Spleen (tissue), 13 donors: ENCODE measurements at places on chromosomes 3 and 15.

GRCh38 chr15:60128710-60129109, 124.6 kb downstream of the FOXB1 start:
- H3K27me3 ChIP-seq, result no peaks in the 10 kb centered on the region
- peaks cover 15% of the 10 kb centered on the region for H3K4me1 ChIP-seq
- no peaks in the 10 kb centered on the region for H3K36me3 ChIP-seq
- no peak overlapping the region for H3K4me3 ChIP-seq
- no peak overlapping the region for H3K27ac ChIP-seq
- no peak for DNase-seq

DNA sequence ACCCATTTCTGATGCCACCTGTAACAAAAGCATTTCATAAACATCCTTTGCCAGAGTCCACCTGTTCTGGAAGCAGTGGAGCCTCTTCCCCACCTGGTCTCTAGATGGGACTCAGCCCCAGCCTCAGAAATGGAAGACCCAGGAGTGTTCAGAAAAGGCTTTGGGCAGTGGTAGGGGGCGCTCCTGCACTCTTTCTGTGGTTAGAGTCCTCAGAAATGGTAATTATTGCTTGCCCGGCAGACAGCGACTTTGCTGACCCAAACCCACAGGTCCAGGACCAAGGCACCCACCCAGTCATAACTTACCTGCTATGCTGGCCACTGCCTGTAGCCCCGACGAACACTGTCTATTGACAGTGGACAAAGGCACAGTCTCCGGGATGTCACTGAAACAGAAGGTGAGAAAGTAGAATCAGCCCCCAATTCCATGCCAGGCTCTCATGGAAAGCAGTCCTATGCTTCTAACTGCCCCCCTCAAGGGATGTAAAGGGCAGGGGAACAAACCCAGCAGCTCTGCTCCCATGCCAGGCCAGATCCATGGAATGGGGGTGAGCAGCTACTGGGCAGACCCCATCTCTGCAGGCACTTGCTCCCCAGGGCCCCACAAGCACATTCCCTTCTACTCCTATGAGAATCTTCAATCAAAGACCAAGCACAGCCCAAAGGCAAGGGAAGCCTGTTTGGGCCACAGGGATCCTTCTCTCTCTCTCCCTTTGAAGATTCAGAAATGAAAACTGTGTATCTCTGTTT, 5.1 kb downstream of the ACAA1 start:
- peaks cover 85% of the 10 kb centered on the region for H3K36me3 ChIP-seq
- H3K4me3 ChIP-seq, result no peak overlapping the region
- H3K27me3 ChIP-seq, result no peaks in the 10 kb centered on the region
- peaks cover 24% of the 10 kb centered on the region for H3K4me1 ChIP-seq

GRCh38 chr3:51391566-51392354, 675 bp downstream of the RBM15B start:
- peaks cover 93% of the 10 kb centered on the region for H3K4me1 ChIP-seq
- peak overlapping the region; percentile 64 for H3K4me3 ChIP-seq
- no peaks in the 10 kb centered on the region for H3K27me3 ChIP-seq
- peak; percentile 92 for DNase-seq

DNA sequence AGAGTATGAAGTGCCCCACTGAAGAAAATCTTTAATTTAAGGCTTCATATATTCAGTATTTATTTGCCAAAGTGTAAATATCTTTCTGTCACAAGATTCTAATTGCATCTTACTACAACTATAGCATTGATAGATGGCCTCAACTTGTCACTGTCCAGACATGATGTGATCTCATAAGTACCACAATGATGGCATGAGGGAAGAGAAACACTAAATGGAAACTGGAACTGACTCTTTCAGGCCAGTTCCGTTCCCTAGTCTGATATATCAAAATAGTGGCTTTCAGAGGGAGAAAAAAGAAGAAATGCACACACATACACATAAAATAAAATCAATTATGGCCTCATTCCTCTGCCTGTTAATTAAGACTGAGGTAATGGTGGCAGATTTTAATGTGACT, 615.7 kb downstream of the TBL1XR1 start:
- H3K4me3 ChIP-seq, result no peak overlapping the region
- no peak for DNase-seq
- H3K27ac ChIP-seq, result no peak overlapping the region
- H3K27me3 ChIP-seq, result no peaks in the 10 kb centered on the region
- no peaks in the 10 kb centered on the region for H3K36me3 ChIP-seq

DNA sequence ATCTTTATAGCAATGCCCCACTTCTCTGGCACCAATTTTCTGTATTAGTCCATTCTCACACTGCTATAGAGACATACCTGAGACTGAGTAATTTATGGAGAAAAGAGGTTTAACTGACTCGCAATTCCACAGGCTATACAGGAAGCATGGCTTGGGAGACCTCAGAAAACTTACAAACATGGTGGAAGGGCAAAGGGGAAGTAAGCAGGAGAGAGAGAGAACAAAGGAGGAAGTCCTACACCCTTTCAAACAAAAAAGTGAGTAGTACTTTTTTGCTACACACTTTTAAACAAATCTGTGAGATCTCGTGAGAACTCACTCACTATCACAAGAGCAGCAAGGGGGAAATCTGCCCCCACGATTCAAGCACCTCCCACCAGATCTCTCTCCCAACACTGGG, 67.8 kb upstream of the ZBED2 start:
- no peaks in the 10 kb centered on the region for H3K36me3 ChIP-seq
- peaks cover 14% of the 10 kb centered on the region for H3K4me1 ChIP-seq
- no peak overlapping the region for H3K27ac ChIP-seq

- H3K4me3 ChIP-seq, result no peak overlapping the region
- peaks cover 36% of the 10 kb centered on the region for H3K36me3 ChIP-seq
- no peak overlapping the region for H3K27ac ChIP-seq
- DNase-seq, result no peak
Measured at GRCh38 chr3:39415983-39416382, 9.5 kb downstream of the RPSA start.

DNA sequence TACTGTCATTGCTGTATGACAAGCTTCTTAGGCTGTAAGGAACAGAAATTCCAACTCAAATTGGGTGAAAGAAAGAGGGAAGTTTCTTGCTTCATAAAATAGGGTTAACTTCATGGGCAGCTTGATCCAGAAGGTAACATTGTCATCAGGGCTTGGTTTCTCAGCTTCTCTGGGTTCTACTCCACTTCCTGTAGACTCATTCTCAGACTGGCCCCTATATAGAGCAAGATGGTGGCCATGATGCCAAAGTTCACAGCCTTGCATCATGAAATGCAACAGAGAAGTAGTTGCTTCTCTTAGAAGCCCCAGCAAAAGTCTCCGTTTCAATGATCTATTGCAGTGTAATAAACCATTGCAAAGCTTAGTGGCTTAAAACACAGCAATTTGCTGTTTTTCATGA, 33.6 kb downstream of the TMEM40 start:
- no peaks in the 10 kb centered on the region for H3K36me3 ChIP-seq
- H3K27me3 ChIP-seq, result no peaks in the 10 kb centered on the region
- H3K4me1 ChIP-seq, result no peaks in the 10 kb centered on the region
- H3K27ac ChIP-seq, result no peak overlapping the region
- no peak overlapping the region for H3K4me3 ChIP-seq

- DNase-seq, result no peak
- H3K36me3 ChIP-seq, result no peaks in the 10 kb centered on the region
- no peaks in the 10 kb centered on the region for H3K4me1 ChIP-seq
- no peaks in the 10 kb centered on the region for H3K27me3 ChIP-seq
- H3K4me3 ChIP-seq, result no peak within 1 kb of the TSS
- H3K27ac ChIP-seq, result no peak within 1 kb of the TSS
Measured at GRCh38 chr3:94028093-94028837, at the start of gene STX19. STX19 (minus strand) TSS chr3:94028597; CDS start chr3:94015269, 13,328 bp downstream.

DNA sequence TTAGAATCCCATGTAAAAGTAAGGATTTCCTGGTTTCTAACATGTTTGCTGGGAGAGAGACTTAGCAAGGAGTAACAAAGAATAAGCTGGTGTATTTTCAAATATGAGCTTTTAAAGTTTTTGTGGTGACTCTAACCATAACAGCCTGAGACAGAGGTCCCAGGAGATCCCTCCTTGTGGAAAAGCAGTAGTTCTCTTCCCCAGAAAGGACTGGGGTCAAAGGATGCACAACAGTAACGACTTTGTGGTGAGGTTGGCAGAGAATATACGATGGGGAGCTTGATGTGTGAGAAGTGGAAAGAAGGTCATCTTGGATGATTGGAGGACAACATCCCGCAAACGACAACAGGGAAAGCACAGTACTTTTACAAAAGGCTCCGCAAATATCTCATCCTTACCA, 38.2 kb downstream of the ABHD5 start:
- no peak for DNase-seq
- no peak overlapping the region for H3K27ac ChIP-seq
- H3K27me3 ChIP-seq, result no peaks in the 10 kb centered on the region
- no peak overlapping the region for H3K4me3 ChIP-seq
- H3K36me3 ChIP-seq, result no peaks in the 10 kb centered on the region

GRCh38 chr3:183318877-183319276, 65.8 kb downstream of the B3GNT5 start:
- no peaks in the 10 kb centered on the region for H3K27me3 ChIP-seq
- H3K36me3 ChIP-seq, result peaks cover 9% of the 10 kb centered on the region
- H3K4me1 ChIP-seq, result no peaks in the 10 kb centered on the region
- no peak overlapping the region for H3K27ac ChIP-seq
- no peak overlapping the region for H3K4me3 ChIP-seq
- DNase-seq, result no peak

- H3K4me3 ChIP-seq, result no peak overlapping the region
- no peak for DNase-seq
- no peaks in the 10 kb centered on the region for H3K27me3 ChIP-seq
- no peaks in the 10 kb centered on the region for H3K4me1 ChIP-seq
Measured at GRCh38 chr3:64935971-64936370, 248.2 kb upstream of the ADAMTS9 start.

DNA sequence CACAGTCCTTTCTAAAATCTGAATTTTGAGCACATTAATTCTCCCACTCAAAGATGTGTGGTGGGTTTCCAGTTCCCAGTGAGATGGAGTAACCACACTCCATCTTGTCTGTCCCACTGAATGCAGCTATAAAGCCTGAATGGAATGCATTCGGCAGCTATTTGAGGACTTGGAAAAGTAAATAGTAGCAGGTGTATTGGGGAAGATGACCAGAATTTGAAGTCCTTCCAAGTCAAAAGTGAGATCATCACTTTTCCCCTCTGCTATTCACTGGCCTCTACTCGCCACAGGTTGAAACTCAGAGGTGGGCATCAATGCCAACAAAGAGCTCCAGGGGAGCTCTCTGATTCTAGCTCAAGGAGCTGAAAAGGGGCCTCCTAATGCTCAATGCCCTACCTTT, 8.1 kb upstream of the GNB5 start:
- no peak overlapping the region for H3K27ac ChIP-seq
- H3K36me3 ChIP-seq, result no peaks in the 10 kb centered on the region
- DNase-seq, result no peak
- H3K4me1 ChIP-seq, result no peaks in the 10 kb centered on the region

DNA sequence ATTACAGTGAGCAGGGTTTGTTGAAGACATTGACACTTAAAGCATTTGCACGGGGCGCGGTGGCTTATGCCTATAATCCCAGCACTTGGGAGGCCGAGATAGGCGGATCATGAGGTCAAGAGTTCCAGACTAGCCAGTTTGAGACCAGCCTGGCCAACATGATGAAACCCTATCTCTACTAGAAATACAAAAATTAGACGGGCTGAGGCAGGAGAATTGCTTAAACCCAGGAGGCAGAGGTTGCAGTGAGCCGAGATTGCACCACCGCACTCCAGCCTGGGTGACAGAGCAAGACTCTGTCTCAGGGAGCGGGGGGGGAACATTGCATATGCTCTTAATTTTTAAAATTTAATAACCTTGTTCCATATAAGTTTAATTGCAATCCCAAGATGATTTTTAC, 11.9 kb downstream of the STT3B start:
- H3K4me1 ChIP-seq, result peaks cover 62% of the 10 kb centered on the region
- H3K36me3 ChIP-seq, result no peaks in the 10 kb centered on the region
- H3K27me3 ChIP-seq, result no peaks in the 10 kb centered on the region
- H3K27ac ChIP-seq, result no peak overlapping the region

DNA sequence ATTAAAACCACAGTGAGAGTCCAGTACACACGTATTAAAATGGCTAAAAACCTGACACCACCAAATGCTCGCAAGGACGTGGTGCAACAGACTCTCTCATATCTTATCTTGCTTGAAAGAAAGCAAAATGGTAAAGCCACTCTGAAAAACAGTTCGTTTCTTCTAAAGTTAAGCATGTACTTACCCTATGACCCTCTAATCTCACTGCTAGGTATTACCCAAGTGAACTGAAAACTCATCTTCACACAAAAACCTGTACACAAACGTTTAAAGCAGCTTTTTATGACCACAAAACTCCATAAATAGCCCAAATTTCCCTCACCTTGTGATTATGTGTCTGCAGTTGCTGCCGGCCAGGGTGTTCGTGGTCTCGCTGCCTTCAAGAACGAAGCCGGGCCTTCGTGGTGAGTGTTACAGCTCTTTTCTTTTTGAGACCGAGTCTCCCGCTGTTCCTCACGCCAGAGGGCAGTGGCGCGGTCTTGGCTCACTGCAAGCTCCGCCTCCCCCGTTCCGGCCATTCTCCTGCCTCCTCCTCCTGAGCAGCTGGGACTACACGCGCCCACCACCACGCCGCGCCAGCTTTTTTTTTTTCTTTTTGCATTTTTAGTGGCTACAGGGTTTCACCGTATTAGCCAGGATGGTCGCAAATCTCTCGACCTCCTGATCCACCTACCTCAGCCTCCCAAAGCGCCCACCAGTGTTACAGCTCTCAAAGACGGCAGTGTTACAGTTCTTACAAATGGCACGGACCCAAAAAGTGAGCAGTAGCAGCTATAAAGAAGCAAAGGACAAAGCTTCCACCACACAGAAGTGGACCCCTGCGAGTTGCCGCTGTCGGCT, 165.4 kb downstream of the TJP1 start:
- H3K4me3 ChIP-seq, result no peak overlapping the region
- H3K27ac ChIP-seq, result no peak overlapping the region
- H3K4me1 ChIP-seq, result no peaks in the 10 kb centered on the region
- DNase-seq, result no peak
- no peaks in the 10 kb centered on the region for H3K27me3 ChIP-seq

DNA sequence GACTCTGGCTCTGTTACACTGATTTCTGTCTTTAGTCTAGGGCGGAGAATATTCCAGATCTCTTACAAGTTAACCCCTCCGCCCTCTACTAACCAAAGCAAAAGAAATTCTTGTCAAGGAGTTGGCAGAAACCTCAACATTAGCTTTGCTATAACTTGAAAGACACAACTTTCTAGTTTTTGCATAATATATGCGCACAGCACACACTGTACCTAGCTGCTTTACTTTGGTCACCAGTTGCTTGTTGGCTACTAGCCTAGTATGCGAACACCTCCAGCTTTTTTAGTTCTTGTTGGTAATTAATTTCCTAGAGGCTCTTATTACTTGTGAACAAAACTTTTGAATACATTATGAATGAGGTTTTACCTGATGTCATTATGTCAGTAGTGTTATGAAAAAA, 348.8 kb upstream of the C2CD4B start:
- H3K36me3 ChIP-seq, result no peaks in the 10 kb centered on the region
- DNase-seq, result no peak
- no peak overlapping the region for H3K27ac ChIP-seq
- no peaks in the 10 kb centered on the region for H3K4me1 ChIP-seq
- H3K27me3 ChIP-seq, result no peaks in the 10 kb centered on the region

- H3K4me3 ChIP-seq, result no peak overlapping the region
- H3K4me1 ChIP-seq, result peaks cover under 1% of the 10 kb centered on the region
- peaks cover 6% of the 10 kb centered on the region for H3K36me3 ChIP-seq
- no peak overlapping the region for H3K27ac ChIP-seq
Measured at GRCh38 chr3:52693071-52693470, 7.2 kb downstream of the GNL3 start.
